ENCODE measurements at places on chromosomes 1 and 21.

GRCh38 chr1:202860744-202861419, 28.1 kb downstream of the RABIF start:
- DNase-seq, result peak; percentile 35

GRCh38 chr1:243433737-243434370, 178.0 kb downstream of the SDCCAG8 start:
- no peak for DNase-seq

DNA sequence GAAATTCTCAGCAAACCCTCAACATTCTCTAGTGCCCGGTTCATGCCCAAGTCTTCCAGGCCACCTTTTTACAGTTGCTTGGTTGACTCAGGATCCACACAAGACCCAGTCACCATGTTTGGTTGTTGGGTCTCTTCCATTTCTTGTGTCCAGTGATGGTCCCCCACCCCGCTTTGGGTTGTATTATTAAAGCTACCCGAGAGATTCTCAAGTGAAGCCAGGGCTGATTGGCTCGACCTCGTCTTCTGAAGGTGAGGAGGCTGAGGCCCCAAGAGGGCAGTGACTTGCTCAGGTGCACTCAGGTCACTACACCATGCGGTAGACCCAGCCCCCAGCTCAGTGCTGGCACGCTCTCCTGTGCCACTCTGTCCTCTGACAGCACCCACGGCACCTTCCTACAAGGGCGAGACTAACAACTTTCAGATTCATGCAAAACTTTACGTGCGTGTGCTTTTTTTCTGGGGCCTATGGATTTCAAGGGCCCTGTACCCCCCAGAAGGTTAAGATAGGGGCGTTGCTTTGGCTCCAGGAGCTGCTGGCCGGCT, 50.3 kb downstream of the CAPN9 start:
- no peak for DNase-seq

DNA sequence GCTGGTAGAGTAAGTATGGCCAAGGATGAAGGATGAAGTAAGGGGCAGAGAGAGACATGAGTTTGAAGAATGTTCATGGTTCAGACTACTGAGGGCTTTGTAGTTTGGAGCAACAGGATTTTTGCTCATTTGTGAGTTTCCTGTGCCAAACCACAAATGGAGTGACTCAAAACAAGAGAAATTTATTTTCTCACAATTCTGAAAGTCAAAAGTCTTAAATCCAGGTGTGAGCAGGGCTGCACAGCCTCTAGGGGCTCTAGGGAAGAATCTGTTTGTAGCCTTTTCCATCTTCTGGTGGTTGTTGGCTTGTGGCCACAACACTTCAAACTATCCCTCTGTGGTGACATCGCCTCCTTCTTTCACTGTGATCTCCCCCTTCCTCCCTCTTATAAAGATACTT, 58.9 kb downstream of the RHOU start:
- DNase-seq, result no peak

GRCh38 chr1:44719318-44719717, 11.7 kb downstream of the RNU5D-1 start:
- DNase-seq, result no peak

- DNase-seq, result no peak
Measured at GRCh38 chr1:183463566-183463965, 8.7 kb upstream of the SMG7 start.

DNA sequence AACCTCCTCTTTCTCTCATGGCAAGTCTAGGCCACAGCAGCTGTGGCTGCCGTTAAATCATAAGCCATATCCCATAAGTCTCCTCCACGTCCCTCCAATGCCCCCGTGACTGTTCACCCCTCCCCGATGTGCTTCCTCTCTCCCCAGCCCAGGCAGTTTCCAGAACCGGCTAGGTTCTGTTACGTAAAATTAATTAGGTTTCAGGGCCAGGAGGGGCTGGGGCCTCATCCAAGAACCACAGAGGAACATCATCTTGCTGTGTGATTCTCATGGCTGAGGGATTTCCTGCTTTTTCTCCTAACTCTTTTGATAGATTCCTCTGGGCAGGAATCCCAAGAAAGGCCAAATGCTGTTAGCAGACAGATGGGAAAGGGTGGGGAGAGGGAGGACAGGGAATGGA, 141.8 kb upstream of the AJAP1 start:
- no peak for DNase-seq

DNA sequence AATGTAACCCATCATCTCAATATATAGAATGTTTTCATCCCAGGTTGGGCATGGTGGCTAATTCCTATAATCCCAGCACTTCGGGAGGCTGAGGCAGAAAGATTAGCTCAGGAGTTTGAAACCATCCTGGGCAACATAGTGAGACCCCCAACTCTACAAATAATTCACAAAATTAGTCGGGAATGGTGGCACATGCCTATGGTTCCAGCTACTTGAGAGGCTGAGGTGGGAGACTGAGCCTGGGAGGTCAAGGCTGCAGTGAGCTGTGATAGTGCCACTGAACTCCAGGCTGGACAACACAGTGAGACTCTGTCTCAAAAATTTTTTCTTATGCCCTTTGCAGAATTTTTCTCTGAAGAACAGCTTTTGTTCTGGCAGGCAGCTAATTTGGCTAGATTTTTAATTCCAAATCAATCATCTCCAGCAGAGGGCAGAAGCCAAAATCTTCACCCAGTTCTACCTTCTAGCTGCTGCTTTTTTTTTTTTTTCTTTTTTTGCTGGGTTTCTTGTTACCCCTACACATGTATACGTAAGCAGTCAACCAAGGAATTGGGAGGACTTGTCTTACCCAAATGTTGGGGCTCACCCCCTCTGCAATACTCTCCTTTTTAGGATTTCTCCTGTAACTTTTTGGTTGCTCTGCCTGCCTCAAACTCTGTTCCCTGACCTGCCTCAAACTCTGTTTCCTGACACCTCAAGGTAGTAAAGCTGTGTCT, 2.7 kb upstream of the RAD54L start:
- no peak for DNase-seq

GRCh38 chr1:110173466-110174105, 23.3 kb downstream of the SLC6A17 start:
- DNase-seq, result no peak

GRCh38 chr21:14527696-14528652, 18.1 kb downstream of the SAMSN1 start:
- no peak for DNase-seq

DNA sequence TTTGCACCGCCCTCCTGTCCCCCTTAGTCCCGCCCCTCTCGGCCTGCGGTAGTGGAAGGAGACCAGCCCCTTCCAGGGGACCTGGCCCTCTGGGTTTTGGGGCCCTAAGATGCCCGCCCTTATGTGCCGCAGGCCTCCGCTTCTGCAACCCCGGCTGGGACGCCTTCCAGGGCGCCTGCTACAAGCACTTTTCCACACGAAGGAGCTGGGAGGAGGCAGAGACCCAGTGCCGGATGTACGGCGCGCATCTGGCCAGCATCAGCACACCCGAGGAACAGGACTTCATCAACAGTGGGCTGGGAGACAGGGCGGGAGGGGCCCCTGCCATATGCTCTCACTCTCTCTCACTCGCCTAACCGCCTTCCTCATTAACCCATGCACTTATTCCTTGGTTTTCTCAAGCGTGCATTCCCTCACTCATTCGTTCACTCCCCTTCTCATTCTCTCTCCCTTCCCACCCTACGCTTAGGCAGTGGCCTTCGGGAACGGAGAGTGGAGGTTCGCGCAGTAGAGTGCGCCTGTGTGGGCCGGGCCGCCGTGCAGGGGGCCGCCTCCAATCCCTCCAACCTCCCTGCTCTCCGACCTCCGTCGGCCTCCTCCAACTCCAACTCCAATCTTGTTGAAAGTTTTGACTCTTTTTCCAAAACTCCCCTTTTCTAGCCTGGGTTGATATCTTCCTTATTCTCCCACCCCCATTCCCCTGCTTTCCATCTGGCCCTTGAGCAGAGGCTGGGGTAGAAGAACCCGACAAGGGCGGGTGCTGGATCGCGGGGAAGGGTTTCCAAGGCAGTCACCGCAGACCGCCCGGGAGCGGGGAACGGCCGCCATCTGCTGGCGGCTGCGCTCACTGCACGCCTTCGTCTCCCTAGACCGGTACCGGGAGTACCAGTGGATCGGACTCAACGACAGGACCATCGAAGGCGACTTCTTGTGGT, 15.2 kb downstream of the BCAN start:
- DNase-seq, result peak; percentile 85

DNA sequence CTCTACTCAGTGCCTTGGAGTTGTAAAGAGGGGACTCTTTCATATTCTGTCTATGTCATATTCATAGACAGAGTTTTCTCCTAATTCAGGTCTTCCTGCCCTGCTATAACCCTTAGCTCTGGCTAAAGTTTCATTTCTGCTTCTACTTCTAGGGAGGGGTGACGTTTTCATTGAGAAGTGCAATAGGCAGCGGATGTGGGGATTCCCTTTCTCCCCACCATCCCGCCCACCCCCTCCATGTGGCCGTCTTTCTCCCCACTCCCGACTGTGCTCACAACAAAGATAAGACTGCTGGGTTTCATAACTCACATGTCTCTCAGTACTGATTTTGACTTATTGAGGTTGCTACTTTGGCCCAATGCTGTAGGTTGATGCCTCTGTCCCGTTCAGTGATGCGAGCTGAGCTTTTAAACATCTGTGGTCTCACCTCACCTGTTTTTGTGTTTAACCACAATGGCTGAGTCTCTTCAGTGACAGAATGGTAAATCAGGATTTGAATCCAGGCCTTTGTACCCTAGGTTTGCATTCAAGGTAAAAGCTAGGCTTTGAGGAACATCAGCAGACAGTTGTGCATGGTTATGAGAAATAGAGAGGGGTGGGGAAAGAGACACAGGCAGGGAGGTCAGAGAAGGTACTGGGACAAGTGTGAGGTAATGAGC, 7.8 kb upstream of the KIF14 start:
- DNase-seq, result no peak

DNA sequence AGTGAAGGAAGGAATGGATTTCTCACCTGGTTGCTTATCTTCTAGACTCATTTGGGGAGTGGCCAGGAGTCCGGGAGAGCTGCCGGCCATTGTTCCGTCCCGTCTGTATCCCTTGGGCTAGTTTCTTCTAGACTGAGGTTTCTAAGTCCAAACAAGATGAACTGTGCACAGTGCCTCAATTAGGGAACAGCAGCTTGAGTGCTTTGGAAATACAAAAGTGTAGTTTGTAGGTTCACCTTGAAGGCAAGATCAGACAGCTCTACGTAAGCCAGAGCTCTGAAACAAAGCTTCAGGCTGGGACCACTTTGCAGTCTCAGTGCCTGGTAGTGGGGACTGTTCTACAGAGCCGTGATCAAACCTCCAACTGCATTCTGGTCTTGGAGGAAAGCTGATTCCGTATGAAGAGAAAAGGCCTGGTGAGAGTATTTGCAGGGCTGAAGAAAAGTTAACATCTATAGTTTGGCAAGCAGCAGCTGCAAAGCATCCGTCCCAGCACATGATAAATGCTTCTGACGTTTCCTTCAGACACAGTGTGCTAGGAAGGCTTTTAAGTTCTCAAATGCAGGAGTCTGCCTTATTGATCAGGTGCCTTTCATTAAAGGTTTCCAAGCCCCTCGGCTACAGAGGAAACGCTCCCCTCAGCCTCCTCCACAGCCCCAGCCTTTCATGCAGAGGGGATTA, 432.8 kb downstream of the KIF26B start:
- DNase-seq, result no peak

All from activated CD4-positive, CD25-positive, alpha-beta regulatory T cell treated with anti-CD3 and anti-CD28 coated beads, Interleukin-2, amount 50 U/mL, for 72 hours (primary cell).